ENCODE measurements at places on chromosomes 7 and 10.

DNA sequence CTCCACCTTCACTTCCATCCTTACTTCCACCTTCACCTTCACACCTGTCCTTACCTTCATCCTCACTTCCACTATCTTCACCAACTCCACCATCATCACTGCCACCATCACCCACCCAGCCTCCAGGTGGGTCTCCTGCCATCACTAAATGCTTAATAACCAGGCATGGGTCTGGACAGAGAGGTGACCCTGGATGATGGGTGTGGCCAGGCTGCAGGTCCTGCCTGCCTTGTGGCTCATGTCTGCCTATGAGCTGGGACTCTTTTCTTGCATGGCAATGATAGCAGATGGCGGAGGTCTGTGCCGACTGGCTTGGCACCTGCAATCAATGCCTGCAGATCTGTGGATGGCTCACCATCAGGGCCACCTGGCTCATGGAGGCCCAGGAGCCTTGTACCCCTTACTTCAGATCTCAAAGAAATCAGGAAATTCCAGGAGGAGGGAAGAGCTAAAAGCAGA lies 60.1 kb upstream of the ELN start:
- no peak for DNase-seq

GRCh38 chr10:87575851-87576250 lies 71.2 kb downstream of the MINPP1 start:
- DNase-seq, result no peak

DNA sequence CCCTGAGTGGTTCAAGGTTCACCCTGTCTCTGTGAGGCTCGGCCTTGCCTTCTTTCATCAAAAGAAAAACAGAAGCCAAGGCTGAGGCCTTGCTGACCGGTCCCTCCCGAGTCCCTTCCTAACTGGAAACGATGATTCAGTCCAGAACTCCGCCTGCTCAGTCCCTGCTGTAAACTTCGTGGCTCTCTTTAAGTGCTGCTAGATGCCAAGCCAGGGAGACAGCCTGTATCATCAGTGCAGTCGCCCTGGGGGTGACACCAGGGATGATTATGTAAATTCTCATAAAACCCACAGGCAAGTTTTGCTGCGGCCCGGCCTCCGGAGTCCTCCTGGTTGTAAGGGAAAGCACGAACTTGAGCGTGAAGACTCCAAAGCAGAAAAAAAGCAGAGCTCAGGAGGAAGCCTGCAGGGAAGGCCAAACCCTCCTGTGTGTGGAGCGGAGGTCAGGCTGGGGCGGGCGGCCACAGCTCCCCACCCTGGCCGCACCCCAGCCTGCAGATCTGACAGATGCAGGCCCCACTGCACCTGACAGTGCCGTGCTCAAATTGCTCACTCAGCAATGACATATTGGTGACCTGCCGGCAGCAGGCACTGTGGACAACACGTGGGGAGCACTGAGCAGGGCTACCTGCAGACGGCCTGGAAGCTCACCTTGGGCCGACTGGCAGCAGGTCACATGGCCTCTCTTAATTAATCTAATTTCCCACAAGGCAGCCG lies 123.4 kb downstream of the DYNC2I1 start:
- DNase-seq, result no peak

GRCh38 chr7:90749774-90750173 lies 153.7 kb downstream of the CDK14 start:
- no peak for DNase-seq

GRCh38 chr7:79786187-79786586 lies 332.7 kb upstream of the MAGI2 start:
- DNase-seq, result no peak

DNA sequence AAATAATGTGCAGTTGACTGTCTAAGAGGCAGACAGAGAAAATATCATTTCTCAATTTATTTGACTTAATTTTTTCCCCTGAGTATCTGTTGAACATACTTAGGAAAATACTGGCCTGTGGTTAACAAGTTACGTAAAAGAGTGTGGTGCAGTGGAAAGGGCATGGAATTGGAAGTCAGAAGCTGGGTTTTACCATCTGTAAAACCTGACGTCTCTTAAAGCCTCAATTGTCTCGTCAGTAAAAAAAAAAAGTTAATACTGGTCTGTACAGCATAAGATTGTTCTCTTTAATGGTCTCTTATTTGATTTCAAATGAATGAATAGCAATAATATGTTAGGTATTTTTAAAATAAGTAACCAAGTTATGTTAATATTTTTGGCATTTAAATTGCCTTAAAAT lies 67.8 kb downstream of the PHTF2 start:
- no peak for DNase-seq

GRCh38 chr10:77002872-77003271 lies 634.7 kb downstream of the KCNMA1 start:
- no peak for DNase-seq

- DNase-seq, result no peak
These were observed 51.0 kb upstream of the COL13A1 start for GRCh38 chr10:69750725-69751124.

DNA sequence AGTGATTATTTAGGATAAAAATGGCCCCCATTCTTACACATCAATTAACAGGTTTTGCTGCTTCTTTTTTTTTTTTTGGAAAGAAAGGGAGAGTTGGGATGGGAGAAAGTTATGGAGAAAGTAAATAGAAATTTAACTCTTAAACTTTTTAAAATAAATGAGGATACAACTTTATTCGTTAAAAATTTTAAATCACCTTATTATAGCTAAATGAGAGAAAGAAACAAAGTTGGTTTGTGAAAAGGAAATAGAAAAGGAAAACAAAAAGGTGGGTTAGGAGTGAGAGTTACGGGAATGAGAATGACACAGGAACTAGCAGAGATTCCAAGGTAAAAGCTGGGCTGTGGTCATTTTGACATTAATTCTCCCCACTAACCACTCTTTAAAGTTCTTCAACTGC lies 34.9 kb downstream of the LMOD2 start:
- DNase-seq, result no peak

GRCh38 chr7:21184942-21185652 lies 242.8 kb upstream of the SP4 start:
- DNase-seq, result no peak

GRCh38 chr10:86443936-86444335 lies 77.3 kb upstream of the GRID1 start:
- DNase-seq, result no peak

GRCh38 chr7:148161776-148162175 lies 428.8 kb upstream of the C7orf33 start:
- no peak for DNase-seq

GRCh38 chr10:4981722-4982471 lies 18.7 kb downstream of the AKR1C1 start:
- DNase-seq, result no peak

- no peak for DNase-seq
These were observed 136.4 kb downstream of the KLF6 start for GRCh38 chr10:3648576-3648975.

DNA sequence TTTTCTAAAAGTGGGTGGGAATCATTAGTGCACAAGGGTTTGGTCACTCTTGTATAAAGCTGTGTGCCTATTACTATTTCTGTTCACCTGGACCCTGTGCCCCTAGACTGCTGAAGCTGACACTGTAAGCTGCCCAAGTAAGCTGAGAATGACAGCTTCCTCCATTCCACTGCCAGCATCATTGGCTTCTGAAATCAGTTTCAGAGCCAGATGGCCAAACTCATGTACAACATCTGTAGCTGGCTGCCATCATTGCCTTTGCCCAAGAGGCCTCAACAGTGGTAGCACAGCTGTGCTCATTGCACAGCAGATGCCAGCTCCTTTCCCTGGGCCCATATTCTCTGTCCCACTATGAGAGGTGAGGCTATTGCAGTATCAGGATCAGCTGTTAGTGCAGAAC lies 165.7 kb downstream of the CPEB3 start:
- no peak for DNase-seq

DNA sequence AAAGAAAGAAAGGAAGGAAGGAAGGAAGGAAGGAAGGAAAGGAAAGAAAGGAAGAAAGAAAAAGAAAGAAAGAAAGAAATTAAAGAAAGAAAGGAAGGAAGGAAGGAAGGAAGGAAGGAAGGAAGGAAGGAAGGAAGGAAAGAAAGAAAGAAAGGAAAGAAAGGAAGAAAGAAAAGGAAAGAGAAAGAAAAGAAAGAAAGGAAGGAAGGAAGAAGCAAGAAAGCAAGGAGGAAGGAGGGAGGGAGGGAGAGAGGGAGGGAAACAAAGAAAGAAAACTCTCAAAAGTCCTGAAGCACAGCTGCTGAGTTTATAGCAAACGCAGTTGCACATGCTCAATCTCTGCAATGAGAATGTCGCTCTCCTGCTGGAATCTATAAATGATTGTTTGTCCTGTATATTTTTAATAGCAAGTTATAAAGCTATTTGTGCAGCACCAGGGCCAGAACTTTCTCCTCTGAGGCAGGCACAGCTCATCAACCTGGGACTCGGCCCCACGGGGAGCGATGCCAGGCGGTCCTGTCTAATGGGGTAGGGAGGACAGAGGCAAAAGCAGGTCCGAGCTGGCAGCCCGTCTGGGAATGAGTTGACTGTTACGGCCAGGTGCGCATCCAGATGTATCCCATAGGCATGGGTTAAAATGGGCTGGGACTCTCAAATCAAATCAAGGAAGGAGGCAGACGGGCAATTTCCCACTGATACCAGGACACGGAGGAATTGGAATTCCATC lies 118.0 kb upstream of the PFKP start:
- no peak for DNase-seq

DNA sequence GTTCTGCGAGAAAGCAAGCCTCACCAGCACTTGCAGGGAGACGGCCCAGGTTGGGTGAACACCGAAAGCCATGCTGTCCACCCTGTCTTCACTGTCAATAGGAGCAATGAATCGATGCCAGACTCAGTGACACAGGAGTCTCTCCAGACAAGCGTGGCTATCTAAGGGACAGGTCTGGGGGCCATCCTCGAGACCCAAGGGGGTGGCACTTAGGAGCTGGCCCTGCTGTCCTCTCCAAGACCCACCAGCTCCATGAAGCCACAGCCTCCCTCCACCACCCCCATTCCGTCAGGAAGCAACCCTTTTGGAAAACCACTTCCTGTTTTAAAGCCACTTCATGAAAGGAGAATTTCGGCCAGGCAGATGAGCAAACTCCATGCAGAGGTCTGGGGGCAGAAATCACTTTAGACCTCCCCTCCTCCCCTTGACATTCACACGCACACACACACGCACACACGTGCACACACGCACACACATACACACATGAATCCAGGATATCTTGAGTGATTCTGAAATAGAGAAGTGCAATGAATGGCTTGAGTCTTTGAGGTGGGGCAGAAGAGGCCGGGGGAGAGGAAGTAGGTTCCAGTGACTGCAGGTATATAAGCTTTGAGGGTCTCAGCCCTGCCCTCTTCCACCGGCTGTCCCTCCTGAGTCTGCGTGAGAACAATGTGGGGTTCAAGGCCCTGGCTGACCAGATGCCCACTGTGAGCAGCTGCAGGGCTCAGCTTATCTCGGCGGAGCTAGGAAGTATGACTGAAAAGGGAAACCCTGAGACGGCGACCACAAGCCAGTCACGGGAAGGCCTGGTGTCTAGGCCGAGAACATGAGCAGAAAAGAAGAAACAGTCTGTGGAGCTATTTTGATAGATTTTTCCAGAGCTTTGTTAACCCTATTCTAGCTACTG lies 25.0 kb downstream of the RGS10 start:
- DNase-seq, result no peak

- no peak for DNase-seq
These were observed 33.5 kb downstream of the ACTA2 start for GRCh38 chr10:88919041-88919440.

- no peak for DNase-seq
These were observed 12.9 kb downstream of the EXOC4 start for GRCh38 chr7:133265821-133266220.

DNA sequence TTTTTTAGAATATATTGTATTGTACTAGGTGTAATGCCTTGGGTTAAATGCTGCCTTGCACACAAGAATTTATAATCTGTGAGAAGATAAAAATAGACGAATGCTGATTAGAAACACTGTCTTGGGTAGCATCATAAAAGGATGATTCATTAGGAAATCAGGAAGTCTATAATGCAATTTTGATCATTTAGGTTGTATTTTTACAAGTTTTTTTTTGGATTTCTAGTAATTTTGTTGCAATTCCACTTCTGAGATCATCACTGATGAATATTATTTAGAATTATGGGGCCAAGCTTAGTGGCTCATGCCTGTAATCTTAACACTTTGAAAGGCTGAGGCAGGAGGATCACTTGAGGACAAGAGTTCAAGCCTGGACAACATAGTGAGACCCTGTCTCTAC lies 29.6 kb downstream of the WBP1L start:
- no peak for DNase-seq

GRCh38 chr7:89223900-89224395 lies 428.4 kb upstream of the TEX47 start:
- no peak for DNase-seq

DNA sequence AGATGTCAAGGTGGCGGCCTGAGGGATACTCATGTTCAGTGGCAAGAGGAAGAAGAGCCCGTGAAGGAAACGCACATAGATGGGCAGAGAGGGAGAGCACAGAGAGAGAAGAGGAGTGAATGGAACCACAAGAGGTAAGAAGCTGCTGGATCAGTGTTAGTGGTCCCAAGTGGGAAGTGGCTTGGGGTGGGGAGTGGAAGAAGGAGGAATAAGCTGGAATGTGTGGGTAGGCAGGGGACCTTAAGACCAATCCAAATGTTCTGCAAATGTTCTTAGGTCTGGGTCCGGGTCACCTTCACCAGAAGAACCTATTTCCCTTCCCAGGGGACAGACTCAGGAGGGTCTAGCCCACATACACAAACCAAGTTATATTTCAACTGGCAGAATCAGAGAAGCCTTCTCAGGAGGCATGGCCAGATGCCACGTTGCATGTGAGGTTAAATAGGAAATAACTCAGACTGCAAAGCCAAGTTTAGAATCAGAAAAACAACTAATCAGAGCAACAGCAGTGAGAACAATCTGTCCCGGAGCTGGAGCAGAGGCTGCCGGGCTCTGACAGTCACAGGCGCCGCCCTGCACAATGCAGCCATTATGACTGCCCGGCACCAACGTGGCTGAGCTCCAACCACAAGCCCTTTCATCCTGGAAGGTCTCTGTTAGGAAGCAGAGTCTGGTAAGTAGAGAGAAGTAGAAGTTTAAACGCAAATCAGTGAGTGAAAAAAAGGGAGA lies 78.6 kb upstream of the ARMC3 start:
- DNase-seq, result no peak

- DNase-seq, result no peak
These were observed 19.3 kb downstream of the AOC1 start for GRCh38 chr7:150871601-150872000.

All from stimulated activated CD8-positive, alpha-beta memory T cell treated with anti-CD3 and anti-CD28 coated beads, Interleukin-7, amount 100 ng/mL, for 1 hour (primary cell).